ENCODE measurements at places on chromosomes 1 and 21.

GRCh38 chr1:119008483-119009311 is 20.6 kb upstream of the TBX15 start:
- peak; percentile 41 for DNase-seq

DNA sequence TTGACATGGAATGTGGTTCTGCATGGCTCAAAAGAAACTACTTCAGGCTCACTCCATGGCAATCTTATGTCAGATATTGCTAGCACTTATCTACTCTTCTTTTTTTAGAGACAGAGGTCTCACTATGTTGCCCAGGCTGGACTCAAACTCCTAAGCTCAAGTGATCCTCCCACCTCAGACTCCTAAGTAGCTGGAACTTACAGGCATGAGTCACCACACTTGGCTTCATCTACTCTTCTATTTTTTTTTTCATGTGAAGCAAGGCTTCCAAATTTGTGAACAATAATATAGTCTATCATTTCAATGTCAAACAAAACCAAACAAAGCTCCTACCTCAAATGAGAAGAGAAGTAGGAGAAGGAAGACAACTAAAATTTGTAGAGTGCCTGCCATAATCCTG is 7.5 kb upstream of the PSEN2 start:
- DNase-seq = no peak

- DNase-seq = no peak
These were observed 47.9 kb upstream of the SLC44A3 start for GRCh38 chr1:94772230-94772641.

DNA sequence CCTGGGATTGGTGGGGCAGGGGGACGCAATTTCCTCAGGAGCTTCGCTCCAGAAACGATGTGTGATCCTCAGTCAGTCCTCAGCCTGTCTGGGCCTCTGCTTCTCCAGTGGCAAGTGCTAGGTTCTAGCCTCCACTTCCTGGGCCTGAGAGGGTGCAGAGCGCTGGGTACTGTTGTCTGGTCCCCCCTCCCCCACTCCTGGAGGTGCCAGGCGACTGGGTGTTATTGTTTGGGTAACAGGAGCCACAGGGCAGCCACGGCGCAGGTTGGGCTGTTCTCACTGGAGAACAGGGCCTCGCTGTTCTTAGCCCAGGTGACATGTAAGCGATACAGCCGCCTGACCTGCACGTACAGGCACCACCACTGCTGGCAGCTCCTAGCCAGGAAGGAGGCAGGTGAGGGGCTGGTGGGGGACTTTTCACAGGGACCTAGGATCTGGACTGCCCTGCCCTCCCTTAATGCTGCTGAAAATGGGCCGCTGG is 2.1 kb downstream of the RPS6KA1 start:
- DNase-seq = no peak

DNA sequence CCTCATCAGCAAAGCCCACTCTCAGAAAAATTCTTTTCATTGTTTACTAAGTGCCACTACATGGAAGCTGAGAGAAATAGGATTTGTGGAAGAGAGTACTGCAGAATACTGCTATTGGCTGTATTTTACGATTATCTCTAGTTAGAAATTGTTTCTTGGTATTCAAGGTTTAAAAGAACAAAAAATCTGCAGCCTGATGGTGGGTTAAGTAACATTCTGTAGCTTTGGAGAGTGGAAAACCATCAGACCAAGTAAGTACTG is 27.3 kb downstream of the PTTG1IP start:
- no peak for DNase-seq

- DNase-seq = no peak
These were observed 60.8 kb downstream of the EYA3 start for GRCh38 chr1:28027660-28028059.

- DNase-seq = no peak
These were observed 30.4 kb downstream of the RRP1 start for GRCh38 chr21:43819511-43820405.

DNA sequence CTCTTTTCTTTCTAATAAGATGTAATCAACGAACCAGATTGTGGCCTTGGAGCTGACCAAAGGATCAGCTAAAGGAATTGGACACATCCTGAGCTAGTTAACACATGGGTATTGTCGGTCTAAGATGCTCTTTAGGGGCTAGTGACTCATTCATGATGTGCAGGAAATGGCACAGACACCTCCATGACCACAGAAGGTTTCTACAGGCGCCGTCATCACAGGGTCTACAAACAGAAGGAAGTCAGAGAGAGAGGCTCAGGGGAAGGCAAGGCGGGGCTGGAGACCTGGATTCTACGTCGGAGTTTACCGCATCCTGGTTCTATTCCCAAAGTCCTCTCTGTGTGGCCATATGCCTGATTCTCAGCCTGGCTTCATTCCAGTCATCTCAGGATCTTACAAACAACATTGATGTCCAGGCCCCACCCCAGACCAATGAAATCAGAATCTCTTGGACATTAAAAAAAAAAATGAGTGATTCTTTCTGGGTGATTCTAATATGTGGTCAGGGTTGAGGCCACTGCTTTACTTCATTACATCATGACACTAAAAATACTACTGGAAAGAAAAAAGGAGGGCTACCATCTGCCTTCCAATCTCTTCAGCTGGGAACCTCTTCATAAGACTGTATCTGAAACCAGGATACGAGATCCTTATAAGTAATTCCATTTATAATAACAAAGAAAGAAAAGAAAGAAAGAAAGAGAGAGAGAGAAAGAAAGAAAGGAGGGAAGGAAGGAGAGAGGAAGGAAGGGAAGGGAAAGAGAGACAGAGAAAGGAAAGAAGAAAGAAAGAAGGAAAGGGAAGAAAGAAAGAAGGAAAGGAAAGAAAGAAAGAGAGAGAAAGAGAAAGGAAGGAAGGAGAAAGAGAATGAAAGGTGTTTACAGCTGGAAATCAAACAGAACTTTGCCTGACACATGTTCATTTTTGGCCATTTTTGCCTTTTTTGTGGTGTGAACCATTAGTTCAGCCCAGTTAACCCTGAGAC is 11.6 kb upstream of the KCNJ15 start:
- DNase-seq = no peak

GRCh38 chr1:4488018-4488417 is 166.4 kb upstream of the AJAP1 start:
- DNase-seq = no peak

DNA sequence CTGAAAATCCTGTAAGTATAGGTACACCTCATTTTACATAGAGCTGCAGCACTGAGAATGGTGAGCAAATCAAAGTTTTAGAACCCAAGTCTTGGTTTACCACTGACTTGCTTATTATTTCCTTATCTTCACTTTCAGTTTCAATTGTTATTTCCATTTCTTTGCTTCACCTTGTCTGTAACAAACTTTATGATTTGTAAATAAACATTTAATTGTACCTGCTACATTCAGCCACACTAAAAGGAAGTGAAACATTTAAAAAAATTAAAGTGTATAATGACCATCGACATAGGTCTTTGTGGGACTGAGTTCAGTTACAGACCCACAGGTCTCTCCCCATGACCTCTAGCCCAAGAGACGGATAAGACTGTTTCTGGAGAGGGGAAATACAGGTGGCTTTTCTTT is 34.4 kb downstream of the LGR6 start:
- DNase-seq = no peak

DNA sequence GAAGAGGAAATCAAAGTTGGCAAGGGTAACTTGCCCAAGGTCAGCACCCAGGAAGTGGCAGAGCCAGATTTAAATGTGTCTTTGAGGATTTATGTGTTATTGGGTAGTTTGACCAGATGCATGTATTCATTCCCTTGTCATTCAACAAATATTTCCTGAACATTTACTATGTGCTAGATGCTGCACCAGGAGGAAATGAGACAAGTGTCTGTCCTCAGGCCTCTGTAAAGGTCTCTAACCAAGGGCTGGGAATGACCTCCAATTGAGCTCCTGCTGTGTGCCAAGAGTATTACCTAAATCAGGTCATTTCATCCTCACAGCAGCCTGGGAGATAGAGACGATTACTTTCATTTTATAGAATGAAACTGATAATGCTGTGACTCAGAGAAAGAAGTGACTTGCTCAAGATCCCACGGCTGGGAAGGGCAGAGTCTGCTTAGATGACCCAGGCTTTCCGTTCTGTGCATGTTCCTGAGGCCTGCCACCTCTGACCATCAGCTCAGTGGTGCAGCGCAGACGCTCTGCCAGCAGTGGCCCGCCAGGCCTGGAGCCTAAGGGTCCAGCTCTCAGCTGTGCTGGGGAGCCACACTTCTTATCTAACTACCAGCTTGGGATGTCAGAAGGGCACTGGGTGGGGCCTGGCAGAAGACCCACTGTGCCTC is 3.5 kb upstream of the TTC22 start:
- DNase-seq = no peak

DNA sequence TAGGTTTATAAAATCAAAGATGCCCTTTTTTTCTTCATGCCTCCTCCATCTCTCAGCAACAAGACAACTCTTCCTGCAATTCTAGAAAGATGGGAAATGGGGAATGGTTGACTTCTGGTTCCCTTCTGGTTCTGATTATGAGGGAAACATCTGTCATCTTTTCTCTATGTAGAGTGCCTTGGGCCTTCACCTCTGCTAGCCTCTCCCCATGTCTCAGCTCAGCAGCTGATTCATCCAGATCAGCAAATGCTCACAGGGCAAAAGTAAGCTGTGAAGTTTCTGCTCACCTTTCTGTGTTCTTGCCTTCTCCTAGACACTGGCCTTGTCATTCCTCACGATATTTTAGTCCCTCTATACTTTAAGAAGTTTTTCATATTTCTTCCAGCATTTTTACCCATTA is 17.8 kb upstream of the BECN2 start:
- no peak for DNase-seq

DNA sequence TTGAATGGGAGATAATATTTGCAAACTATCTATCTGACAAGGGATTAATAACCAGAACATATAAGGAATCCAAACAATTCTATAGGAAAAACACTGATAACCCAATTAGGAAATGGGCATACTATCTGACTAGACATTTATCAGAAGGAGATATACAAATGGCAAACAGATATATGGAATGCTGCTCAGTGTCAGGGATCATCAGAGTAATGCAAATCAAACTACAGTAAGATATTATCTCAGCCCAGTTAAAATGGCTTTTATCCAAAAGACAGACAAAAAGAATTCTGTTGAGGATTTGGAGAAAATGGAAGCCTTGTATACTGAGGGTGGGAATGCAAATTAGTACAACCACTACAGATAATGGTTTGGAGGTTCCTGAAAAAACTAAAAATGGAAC is 758.0 kb upstream of the B3GALT2 start:
- no peak for DNase-seq

DNA sequence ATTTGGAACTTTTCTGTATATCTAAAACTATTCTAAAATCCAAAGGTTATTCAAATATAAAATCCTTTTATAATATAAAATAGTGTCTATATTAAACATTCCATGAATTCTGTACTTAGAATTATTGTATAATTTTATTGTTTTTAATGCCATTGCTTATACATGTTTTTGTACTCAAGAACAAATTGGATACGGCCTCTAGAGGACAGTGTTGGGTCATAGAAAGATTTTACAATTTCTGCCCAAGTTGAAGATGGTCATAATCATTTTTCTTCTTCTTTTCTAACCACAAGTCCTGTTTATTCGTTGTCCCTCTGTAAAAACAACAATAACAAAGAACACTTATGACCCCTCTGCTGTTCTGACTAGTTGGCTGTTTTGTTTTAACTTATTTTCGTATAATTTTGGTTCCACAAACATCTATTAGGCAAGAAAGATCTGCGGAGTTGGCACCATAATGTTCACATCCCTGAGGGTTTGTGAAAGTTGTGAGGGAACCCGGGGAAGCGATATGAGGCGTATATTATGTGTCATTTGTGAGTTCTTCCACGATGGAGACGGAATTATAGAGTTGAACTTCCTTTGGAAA is 75.7 kb upstream of the KIF26B start:
- DNase-seq = peak; percentile 64

DNA sequence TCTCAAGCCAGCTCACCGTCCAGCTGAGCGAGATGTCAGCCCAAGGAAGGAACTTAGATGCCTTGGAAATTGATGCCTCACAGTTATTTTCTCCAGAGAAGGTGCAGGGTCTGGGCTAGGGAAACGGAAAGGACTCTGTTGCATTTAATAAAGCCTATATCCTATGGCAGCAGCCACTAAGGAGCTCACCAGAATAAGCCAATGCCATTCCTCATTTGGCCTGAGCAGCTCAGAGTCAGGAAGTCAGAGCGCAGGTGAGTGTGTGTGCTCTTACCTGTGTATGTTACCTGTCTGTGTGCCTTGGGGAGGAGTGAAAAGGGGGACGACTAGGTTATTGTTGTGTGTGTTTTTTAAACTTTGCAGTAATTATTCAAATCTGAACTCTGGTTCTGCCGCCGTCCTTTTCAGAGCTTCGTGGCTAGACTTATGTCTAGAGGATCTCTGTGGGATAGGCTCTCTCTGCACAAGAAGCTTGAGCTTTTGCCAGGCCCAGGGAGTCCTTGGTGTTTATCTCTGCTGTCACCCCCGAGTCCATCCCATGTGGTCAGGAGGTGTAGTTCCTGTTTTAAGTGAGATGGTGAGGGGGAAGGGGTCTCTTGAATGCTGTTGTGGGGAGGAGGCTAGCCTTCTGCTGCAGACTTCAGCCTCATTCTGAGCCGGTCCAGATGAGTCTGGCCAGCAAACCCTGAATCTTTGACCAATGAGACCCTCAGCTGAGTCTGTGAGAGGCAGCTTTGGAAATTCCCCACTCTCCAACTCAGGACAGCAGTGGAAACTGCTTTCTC is 2.4 kb downstream of the TMCC2 start:
- peak; percentile 66 for DNase-seq

DNA sequence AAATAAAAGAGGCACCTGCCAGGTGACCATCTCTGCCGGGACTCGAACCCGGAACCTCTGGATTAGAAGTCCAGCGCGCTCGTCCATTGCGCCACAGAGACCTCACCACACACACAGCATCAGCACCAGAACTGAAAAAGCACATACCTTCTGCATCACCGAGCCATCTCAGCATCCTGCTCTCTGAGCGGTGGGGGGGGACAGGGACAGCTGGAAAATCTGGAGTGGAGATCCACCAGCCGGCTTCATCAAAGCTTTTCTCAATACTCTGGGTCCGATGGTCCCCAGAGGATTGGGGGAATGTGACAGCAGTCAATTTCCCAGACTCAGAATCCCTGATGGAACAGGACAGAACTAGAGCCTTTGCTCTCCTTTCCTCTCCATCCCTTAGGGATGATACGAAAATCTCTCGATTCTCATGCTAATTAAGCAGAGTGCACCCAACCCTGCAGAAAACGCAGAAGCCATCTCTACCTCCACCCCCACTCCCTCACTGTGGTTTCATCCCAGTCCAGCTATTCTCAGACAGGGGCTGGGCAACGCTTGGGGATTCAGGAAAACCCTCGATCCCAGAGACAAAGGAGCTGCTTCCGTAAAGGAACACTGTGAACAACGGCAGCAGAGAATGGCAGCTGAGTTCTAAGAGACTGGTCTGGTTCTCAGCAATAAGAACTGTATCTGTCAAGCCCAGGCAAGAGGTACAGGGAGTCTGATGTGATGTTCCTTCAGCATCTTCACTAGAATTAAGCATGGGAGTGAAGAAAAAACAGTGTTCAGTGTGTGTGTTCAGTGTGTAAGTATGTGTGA is 29.6 kb upstream of the CADM3 start:
- peak; percentile 50 for DNase-seq

- peak; percentile 65 for DNase-seq
These were observed 125.2 kb upstream of the KIAA0040 start for GRCh38 chr1:175317779-175318178.

DNA sequence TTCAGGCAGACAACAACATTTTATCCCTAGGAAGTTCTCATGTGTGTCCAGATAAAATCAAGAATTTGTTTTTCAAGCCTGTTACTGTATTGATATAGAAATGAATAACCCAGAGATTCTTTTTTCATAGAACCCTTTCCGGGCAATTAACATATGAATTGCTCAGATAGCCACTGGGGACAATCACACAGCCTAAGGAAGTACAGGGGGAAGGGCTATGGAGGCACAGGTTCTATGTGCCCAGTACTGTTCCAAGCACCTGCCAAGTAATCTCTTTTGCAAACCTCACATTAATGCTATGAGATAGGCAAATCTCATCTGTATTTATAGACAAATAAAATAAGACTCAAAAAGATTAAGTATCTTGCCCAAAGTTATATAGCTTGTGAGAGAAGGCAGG is 84.9 kb downstream of the NTNG1 start:
- no peak for DNase-seq
